ENCODE measurements at places on chromosomes 5 and 9. TPM values are rescaled to one million over a fixed set of nuclear protein-coding genes. Genes with fewer than 3 reads are reported as not detected.

DNA sequence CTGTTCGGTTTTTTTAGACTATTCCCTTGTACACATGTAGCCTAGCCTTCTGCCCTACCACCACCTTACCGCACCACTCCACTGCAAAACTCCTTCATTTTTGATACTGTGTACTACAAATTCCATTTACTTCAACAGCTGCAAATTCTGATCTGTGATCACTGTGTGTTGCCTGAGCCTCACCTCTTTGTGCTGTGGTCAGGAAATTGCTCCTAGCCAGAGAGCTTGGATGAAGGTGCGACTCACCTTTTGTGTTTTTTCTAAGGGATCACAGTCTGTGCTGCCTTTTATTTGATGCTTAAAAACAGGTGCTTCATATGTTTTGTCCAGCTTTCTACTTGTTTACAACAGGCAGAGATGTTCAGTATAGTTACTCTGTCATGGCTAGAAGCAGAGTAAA lies 31.5 kb downstream of the CSNK1G3 start:
- no peaks in the 10 kb centered on the region for H3K27me3 ChIP-seq
- DNase-seq: no peak
- H3K27ac ChIP-seq: no peak overlapping the region
- H3K36me3 ChIP-seq: no peaks in the 10 kb centered on the region

- DNase-seq: no peak
- H3K4me3 ChIP-seq: no peak overlapping the region
- no peaks in the 10 kb centered on the region for H3K36me3 ChIP-seq
- no peaks in the 10 kb centered on the region for H3K27me3 ChIP-seq
- no peaks in the 10 kb centered on the region for H3K4me1 ChIP-seq
Measured at GRCh38 chr9:4894076-4894475, 91.0 kb upstream of the JAK2 start.

DNA sequence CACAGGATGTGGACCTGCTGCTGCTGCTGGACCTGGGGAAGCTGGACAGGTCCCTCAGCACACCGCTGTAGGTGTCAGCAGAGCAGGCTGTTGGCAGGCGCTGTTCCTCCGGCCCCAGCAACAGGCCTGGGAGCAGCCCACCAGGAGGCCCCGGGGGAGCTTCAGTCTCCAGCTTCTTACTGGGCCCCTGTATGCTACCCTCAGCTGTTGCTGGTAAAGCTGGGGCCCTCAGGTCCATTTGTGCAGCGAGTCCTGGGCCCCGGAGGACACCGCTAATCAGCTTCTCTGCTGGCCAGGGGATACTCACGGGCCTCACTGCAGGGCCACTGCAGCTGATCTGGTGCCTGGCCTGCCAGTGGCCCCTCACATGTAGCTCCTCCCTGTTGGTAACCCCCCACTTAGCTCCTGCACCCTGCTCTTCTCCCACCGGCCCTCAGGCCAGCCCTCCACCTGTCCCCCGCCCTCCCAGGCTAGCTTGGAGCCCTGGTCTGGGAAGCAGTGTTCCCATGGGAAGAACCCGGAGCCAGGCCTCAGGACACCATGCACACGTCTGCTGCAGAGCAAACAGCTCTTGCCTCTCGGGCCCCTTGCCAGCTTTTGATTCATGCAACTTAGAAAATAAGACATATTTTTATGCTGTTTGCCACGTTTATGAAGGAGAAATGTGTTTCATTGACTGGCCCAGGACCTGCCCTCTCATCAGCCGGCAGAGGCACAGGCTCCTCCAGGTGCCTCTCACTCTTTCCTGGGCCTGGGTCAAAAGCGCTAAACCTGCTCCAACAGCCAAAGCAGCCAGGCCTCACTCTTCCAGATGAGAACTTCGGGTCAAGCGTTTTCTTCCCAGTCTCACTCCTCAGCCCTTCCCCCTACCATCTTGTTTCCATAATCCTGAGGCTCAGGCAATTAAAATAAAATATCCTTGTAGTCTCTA lies 61.0 kb upstream of the ADAMTS2 start:
- H3K4me3 ChIP-seq: no peak overlapping the region
- no peak overlapping the region for H3K27ac ChIP-seq
- no peaks in the 10 kb centered on the region for H3K27me3 ChIP-seq
- H3K36me3 ChIP-seq: no peaks in the 10 kb centered on the region
- H3K4me1 ChIP-seq: no peaks in the 10 kb centered on the region
- no peak for DNase-seq

DNA sequence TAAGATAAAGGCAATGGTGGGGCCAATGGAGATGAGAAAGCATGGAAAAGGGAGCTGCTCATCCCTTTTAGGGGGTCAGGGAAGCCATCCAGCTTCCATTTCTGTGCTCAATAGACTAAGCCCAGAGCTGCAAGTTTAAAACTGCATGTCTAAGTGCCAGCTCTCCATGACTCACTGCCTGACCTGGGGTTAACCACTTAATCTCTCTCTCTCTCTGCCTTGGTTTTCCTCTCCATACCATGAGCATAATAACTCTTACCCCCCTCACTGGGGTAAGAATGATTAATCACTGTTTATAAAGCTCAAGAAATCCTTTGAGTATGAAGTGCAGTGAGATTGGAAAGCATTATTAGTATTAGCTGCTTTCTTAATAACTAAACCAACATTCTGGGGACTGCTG lies 1382.4 kb upstream of the WWC1 start:
- H3K27ac ChIP-seq: no peak overlapping the region
- H3K27me3 ChIP-seq: no peaks in the 10 kb centered on the region
- DNase-seq: no peak
- no peaks in the 10 kb centered on the region for H3K36me3 ChIP-seq
- H3K4me1 ChIP-seq: no peaks in the 10 kb centered on the region

NKD2 gene
- 64.4 TPM for total RNA-seq

- no peaks in the 10 kb centered on the region for H3K4me1 ChIP-seq
- no peaks in the 10 kb centered on the region for H3K27me3 ChIP-seq
- no peak overlapping the region for H3K27ac ChIP-seq
- no peak overlapping the region for H3K4me3 ChIP-seq
- H3K36me3 ChIP-seq: no peaks in the 10 kb centered on the region
- no peak for DNase-seq
Measured at GRCh38 chr9:106019702-106020101, 325.4 kb downstream of the TMEM38B start.

DNA sequence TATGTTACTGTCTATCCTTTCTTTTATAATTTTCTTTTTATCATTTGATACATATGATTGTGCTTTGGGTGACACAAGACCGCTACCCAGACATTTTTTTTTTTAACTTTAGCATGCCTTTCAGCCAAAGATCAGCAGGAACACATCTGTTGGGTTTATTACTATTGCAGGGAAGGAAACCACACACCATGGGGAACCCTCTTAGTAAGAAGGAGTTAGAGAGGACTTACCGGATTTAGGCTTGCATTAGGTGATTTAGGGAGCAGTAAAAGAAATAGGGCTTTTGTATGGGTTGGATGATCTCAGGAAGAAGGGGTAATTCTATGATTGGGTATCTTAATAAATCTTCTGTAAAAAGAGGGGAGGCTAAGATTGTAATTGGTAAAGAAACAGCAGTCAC lies 138.2 kb downstream of the SNX18 start:
- no peak for DNase-seq
- H3K4me1 ChIP-seq: peaks cover 17% of the 10 kb centered on the region
- no peak overlapping the region for H3K27ac ChIP-seq
- H3K27me3 ChIP-seq: no peaks in the 10 kb centered on the region
